Lung microvascular endothelial cell (primary cell): ENCODE measurements at places on chromosomes 7 and 10. TPM values are rescaled to one million over a fixed set of nuclear protein-coding genes. Genes with fewer than 3 reads are reported as not detected.

CALY gene
- total RNA-seq, result 0.22 TPM in 1 of 2 replicates, not detected in the other

PDZD7 gene
- 0.20 and 0.44 TPM in 2 replicates for total RNA-seq

GRCh38 chr10:117768333-117769042, 225.9 kb downstream of the EMX2 start:
- DNase-seq, result no peak

DNA sequence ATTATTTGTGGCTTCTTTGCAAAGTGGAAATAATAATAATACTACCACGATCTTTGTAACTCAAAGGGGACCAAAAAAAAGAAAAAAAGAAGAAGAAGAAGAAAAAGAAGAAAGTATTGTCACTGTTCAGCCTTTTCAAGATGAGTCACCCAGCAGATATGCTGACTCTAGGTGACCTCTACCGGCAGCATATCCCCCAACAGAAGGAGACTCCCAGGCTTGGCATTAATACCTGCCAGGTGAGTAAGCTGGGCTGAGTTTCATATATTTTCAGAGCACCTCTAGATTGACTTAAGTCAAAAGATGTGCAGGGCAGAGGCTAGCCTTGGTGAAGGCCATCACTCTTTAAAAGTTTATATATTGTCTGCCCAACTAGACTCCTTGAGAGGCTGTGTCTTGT, 30.4 kb upstream of the GPR26 start:
- DNase-seq, result no peak

GRCh38 chr7:29995652-29996051, 6.1 kb upstream of the SCRN1 start:
- DNase-seq, result no peak
